LoVo (cell line): ENCODE measurements at places on chromosomes 13 and 19.

DNA sequence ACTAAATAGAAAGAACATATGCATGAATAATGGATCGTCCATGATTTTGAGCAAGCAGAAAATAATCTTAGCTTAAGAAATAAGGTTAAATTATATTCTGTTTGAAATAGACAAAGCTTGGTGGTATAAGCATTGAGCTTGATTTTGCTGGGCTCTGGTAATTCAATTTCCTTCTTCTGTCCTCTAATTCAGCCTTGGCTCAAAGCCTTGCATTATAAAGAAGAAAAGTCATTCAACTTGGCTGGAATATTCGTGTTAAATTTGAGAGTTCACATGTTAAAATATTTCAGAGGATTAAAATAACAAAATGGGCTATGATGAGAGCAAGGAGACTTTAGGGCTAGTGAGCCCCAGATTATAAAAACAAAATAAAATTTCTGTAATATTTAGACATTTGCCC, 415.4 kb upstream of the PCDH20 start:
- no peak for DNase-seq

DNA sequence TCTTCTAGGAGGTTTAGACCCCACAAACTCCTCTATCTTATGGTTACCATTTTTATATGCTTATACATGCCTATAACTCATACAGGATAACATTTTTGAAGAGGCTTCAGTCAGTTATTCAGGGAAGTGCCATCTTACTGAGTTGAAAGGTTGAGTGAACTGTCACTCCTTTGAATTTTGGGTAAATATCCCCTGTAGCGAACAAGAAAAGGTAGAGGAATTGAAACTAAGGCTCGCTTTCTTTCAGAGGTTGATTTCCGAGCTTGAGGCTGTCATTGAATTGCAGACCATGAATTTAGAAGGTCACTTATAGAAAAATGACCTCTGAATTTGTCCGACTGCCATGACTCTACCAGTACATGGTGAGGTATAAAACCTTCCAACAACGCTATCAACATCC, 35.1 kb downstream of the MICU2 start:
- no peak for DNase-seq

DNA sequence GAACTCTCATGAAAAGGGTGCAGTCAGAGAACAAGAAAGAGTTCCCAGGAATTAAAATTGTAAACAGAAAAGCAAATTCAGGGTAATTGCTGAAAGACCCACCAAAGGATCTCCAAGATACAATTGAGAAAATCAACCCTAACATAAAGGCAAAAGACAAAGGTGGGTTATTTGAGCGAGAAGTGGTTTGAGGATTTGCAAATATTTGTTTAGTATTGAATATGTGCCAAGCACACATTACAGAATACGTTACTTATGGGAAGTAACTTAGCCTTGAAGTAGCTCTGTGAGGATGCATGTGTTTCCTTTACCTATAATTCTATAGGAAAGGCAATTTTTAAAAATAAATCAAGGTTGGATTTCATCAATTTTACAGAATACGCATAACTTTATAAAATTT, 10.0 kb upstream of the CEACAM21 start:
- DNase-seq: no peak

DNA sequence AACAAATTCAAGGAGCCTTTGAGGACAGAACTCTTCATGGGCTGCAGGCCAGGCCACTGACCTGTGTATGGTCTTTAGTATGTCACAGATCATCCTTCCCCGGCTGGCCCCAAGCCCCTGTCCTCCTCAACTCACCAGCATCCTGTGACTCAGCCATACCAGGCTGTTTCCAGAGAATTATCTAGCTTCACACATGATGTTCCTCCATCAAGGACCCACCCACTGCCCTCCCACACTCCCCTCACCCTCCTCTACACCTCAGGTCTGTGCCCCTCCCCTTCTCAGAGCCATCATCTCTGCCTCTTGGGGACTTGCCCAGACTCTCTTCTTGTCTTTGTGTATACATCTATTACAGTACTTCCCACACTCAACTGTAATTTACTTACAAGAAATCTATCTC, 14.7 kb downstream of the DCT start:
- DNase-seq: no peak

- DNase-seq: no peak
Measured at GRCh38 chr19:47331931-47332547, at the start of gene C5AR2. Gene C5AR2 (plus strand): TSS chr19:47332175. CDS start chr19:47340800, 8,625 bp downstream.

- DNase-seq: peak; percentile 61
Measured at GRCh38 chr13:42991898-42992763, at the start of gene EPSTI1. Gene EPSTI1 (minus strand): TSS chr13:42992241. CDS start chr13:42992165, 76 bp downstream.

DNA sequence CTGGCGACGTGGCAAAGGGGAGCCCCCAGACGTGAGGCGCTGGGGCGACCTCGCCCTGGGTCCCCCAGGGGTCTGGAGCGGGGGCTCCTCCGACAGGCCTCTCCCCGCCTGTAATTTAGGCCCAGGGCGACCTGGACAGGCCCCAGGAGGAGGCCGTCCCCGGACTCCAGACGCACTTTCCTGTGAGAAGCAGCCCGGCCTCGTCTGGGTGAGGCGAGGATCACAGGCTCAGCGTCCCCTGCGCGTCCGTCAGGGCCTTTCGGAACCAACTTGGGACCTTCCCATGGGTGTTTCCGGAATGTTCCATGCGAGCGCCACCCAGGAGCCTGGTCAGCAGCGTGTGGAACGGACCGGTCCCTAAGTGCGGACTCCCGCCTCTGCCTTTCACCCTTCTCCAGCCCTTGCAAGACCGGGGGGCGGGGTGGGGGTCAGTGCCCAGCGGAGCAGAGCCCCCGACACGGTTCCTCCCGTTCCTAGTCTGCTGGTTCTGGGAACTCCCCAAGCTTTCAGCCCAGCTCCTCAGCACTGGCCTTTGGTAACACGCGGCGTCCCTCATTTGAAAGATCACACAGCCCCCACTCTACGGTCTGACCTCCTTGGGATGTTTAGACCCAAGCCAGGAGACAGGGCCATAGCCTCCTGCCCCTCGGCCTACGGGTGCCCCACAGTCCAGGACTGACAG, 1.1 kb upstream of the GRTP1 start:
- no peak for DNase-seq

DNA sequence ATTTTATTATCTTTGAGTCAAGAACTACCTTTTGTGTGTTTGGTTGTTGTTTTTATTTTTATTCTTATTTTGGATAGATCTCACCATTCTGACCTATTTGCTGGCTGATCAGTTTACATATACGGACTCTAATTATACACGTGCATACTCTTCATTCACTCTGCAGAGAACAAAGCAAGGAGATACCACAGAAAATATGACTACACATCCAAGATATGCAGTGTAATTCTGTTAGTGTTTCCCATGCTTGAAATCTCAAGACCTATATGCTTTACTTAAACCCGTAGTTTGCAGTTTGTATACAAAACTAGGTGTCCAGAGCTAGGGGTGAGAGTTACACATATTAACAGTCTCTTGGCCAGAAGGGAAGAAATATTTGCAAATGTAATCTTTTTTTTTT, 205.5 kb downstream of the DCLK1 start:
- DNase-seq: no peak

GRCh38 chr19:33677745-33678426, 56.1 kb downstream of the CHST8 start:
- DNase-seq: no peak

GRCh38 chr19:55391702-55392615, 6.2 kb downstream of the RPL28 start:
- DNase-seq: no peak

DNA sequence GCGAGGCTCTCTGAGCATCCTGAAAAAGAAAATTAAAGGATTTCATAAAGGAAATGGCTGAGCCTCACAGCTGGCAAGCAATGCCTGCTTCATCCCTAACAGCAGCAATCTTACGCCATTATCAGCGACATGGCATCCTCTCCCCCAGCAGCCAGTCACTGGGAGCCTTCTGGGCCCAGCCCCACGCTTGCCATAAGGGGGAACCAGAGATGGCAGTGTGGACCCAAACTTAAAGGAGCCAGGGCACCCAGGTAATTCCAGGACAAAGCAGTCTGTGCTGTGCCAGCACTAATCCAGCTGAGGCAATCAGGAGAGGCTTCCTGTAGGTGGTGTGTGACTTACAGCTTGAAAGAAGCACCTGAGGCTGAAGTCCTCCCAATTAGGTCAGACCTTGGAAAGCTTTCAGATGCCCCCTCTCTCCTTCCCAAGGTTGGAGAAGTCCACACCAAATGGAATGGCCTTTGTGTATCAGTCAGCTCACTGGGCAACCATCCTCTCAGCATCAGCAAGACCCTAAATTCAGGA, 10.3 kb downstream of the VSTM2B start:
- no peak for DNase-seq

GRCh38 chr13:109297628-109298027, 488.8 kb downstream of the IRS2 start:
- DNase-seq: no peak

DNA sequence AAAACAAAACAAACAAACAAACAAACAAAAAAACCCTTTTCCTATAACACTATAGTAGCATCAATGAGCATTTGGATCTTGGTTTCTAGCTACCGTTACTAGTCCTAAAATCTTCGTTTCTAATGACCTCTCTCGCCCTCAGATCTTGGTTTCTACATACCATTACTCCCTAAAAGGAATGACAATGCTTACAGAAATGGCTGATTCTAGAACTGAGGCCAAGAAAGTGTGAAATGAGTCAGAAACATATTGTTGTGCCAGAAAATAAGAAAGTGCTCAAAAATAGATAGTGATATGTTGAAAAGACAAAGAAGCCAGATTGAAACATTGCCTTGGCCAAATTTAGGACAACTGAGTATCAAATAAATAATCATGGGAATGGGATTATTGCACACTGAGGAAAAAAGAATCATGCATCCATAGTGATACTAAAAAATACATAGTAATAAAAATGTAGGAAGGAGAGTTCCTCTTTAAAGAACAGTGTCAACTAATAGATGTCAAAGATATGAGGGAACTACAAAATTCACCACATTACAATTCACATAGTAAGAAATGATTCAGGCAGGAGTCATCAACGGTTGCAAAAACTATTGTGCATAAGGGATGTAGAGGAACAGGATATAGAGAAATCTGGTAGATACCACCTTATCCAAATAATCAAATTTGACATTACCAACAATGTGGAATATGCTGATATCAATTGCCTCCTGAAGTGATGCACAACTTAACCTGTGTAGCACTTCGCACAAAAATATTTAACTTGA, 386.6 kb downstream of the DIAPH3 start:
- no peak for DNase-seq

GRCh38 chr13:50726164-50726563, 117.3 kb downstream of the DLEU7 start:
- DNase-seq: no peak

DNA sequence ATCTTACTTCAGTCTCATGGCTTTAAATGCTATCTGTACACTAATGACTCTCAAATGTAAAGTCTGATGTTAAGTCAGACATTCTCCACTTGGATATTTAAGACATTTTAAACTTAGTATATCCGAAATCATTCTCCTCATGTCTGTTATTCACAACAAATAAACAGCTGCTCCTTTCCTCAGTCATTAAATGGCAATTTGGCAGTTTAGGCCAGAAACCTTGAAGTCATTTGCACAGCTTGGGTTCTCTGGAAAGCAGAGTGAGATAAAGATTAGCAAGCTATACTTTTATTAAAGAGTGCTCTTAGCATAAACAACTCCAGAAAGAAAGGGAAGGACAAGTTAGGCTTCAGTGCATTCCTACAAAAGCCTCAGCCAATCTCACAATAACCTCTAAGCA, 53.7 kb downstream of the DNAJC15 start:
- no peak for DNase-seq

GRCh38 chr13:58630794-58631193, 999.2 kb downstream of the PCDH17 start:
- no peak for DNase-seq

DNA sequence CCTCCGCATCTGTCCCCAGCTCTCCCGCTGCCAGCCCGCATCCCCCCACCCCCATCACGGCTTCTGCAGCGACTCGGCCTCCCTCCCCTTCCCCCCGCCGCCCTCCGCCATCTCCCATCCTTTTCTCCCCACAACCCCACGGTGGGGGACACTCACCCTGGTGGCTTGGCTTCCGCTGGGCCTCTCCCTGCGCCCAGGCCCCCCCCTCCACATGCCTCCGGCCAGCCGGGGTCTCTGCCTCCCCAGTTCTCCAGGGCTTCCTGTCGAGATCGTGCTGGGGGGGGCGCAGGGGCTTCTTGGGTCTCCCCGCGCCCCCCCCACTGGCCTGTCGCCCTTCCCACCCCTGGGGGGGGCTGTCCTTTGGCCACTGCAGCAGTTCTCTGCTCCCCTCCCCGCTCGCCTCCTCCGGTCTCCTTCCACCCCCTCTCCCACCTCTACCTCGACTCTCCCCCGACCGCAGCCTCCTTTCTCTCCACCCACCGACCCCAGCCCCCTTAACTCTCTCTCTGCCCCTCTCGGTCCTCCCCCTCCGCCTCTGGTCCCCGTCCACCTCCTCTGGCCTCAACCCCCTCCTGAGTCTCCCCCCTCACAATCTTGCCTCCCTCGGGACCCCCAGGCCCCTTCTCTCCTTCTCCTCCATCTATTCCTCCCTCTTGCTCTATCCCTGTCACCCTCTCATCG, 17.1 kb downstream of the LRRC4B start:
- DNase-seq: no peak

- no peak for DNase-seq
Measured at GRCh38 chr19:46606019-46606418, 4.9 kb downstream of the CALM3 start.

- no peak for DNase-seq
Measured at GRCh38 chr19:46744005-46744691, 1.7 kb upstream of the FKRP start.

GRCh38 chr13:23889615-23890607, 711 bp upstream of the MIPEP start:
- DNase-seq: no peak

DNA sequence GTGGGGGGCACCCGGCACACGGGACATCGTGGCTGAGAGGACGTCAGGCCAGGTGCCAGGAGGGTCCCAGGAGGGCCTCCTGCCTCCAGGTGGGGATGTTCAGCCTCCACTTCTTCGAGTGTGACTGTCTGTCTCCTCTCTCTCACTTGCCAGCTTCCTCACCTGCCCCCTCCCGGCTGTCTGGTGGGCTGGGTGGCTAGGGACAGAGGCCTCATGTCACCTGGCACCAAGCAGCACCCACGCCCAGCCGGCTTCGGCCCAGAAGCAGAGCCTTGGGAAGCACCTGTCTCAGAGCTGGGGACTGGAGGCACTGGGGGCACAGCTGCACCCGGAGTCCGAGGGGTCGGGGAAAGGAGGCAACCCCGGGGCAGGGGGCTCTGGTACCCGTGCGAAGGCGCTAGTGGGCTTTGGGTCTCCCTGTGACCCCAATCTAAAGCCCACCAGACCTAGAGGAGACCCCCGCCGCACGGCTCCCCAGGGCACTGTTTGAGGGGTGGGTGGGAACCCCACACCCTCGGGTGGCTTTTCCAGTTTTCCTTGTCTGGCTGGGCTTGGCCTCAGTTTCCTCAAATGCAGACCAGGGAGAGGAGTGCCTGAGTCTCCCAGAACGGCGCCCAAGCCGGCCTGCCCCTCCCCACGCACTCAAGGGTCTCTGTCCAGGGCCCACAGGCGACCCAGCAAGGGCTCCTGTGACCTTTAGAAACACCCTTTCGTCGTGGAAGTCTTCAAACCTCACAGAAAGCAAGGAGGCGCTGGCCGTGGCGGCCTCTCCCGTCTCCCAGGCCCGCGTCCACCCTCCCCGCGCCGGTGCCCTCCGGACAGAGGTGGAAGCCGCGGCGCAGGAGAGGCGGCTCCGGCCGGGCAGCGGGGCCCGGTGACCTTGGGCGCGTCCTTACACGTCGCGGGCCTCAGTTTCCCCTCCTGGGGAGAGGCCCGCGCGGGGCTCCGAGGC, 664 bp upstream of the HCN2 start:
- DNase-seq: no peak

- peak; percentile 55 for DNase-seq
Measured at GRCh38 chr19:18251587-18252369, 22.5 kb downstream of the IQCN start.
